T47D (cell line): ENCODE measurements at places on chromosomes 5 and 9.

DNA sequence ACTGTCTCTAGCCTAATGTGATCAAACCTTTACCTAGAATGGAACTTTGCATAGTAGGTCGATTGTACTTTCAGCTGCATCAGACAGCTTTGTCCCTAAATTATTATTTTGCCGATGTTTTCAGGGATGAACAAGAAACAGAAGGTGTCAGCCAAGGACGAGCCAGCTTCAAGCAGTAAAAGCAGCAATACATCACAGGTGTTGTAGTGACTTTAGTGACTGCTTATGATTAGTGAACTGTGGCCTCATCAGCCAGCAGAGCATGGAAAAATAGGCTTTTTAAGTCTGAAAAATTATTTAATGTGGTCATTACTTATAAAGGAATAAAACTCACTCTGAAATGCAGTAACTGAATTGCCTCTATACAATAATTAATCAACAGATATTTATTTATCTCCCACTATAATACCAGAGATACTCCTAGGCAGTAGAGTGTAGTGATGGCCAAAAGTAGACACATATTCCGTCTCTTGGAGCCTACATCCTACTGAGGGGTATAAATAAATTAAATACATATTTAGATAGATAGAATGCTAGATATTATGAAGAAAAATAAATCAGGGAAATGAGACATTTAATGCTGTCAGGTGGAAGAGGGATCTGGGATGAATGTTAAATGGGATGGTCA, 166.3 kb downstream of the PARP8 start:
- DNase-seq, result no peak

- DNase-seq, result no peak
These were observed 60.8 kb downstream of the MAPKAP1 start for GRCh38 chr9:125646217-125646616.

DNA sequence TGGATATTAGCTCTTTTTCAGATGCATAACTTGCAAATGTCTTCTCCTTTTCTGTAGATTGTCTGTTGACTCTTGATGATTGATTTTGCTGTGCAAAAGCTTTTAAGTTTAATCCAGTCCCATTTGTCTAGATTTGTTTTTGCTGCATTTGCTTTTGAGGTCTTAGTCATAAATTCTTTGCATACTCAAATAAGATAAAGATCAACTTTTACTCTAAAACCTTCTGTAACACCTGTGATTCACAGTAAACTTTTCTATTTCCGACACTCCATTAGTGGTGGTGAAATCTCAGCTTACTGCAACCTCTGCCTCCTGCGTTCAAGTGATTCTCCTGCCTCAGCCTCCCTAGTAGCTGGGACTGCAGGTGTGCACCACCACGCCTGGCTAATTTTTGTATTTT, 239.0 kb upstream of the ST8SIA4 start:
- DNase-seq, result peak; percentile 3

DNA sequence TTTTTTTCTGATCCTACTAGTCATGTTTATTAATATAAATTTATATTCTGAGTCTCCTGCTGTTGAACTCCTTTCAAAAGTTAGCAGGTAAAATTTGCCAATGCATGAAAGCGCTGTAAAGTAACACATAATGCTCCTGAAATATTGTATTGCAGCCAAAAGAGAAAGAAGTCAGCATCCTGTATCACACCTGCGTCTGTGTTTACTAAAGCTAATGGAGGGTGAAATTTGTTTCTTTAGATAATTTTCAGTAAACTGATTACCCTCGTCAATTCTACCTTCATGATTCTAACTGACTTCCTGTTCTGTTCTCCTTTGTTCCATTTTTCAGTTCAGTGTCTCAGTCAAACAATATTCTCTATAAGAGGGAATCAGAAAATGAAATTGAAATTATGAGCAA, 415.4 kb downstream of the CDH9 start:
- no peak for DNase-seq

DNA sequence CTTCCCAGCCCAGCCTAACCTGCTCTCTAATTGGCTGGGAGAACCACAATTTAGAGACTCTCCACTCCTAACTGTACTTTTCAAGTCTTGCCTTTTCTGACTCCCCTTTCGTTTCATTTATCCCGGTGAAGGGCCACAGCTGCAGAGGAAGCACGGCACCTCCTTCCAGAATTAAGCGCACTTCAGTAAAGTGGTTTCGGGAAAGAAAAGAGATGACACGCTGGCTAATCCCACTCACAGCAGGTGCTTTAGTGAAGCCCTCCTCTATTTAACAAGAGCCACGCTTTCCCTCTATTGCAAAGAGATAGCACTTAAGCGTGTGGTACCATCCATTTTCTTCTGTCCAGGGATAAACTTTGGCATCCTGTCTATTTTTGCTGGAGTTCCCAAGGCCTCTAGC, 4.8 kb downstream of the DNAH5 start:
- DNase-seq, result no peak

GRCh38 chr5:66477596-66477995, 118.6 kb upstream of the MAST4 start:
- no peak for DNase-seq

DNA sequence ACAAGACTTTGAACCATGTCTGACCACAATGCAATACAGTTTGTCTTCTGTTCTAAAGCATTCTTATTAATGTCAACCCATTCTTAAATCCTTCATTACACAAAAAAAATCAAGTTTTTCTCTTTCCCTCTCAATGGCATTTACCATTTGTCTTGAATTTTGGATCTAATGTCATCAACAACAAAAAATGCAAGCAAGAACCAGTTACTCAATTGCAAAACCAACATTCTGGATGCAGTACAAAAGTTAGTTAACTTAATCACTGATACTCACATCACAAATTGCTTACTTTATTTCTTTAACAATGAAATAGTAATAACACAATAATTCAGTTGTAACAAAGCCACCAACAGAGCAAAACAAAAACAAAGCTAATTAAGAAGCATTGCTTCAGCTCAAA, 6.0 kb downstream of the C9orf40 start:
- no peak for DNase-seq
